ENCODE measurements at places on chromosomes 6 and 20.

GRCh38 chr20:31555203-31555775, 41.0 kb downstream of the HM13 start:
- no peak for DNase-seq

- DNase-seq: no peak
Measured at GRCh38 chr20:62652041-62652893, 10.0 kb downstream of the SLCO4A1 start.

- no peak for DNase-seq
Measured at GRCh38 chr20:13432126-13432525, 206.6 kb downstream of the TASP1 start.

DNA sequence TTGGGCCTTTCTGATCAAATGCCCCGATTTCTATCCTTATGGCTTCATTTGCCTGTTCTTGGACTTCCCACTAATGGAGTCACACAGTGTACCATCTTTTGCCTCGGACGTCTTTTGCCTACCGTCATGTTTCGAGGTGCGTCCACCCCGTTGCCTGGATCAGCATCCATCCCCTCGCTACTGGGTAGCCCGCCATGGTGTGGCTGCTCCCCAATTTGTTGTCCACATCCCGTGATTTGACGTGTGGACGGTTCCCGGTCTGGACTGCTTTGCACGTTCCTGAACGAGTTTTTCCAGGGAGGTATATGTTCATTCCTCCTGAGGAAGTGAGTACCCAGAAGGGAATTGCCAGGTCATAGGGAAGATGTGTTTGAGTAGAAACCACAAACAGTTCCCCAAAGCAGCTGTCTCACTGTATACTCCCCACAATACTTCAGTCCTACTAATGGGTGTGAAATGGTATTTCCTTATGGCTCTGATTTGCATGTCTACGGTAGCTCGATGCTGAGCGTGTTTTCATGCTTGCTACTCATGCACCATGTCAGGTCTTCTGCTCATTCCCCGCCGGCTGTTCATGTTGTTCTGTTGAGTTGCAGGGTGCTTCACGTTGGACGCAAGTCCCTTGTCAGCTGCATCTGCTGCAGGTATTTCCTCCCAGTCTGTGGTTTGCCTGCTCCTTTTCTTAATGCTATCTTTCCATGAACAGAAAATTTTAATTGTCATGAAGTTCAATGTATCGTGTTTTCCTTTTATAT, 86.8 kb upstream of the AFDN start:
- DNase-seq: no peak

GRCh38 chr20:24422091-24422760, 47.2 kb upstream of the SYNDIG1 start:
- DNase-seq: no peak

- DNase-seq: no peak
Measured at GRCh38 chr20:19779634-19780033, 21.6 kb downstream of the RIN2 start.

DNA sequence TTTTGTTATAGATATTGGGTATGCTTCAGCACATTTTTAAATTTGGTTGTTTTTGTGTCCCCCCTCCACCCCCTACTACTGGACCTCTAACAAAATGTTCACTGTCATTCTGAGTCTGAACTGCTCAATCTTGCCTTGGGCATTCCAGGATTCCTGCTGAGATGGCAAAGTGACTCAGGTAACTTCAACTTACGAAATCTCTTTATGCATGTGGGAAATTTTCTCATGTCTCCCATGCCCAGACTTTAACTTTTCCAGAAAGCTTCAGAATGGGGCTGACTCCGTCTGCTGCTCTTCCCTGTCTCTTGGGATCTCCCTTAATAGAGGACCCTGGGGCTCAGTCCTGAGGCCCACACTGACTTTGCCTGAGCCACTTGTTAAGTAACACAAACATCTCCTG, 14.0 kb downstream of the CYP39A1 start:
- DNase-seq: no peak

- DNase-seq: no peak
Measured at GRCh38 chr6:170173335-170173881, 117.5 kb downstream of the DLL1 start.

DNA sequence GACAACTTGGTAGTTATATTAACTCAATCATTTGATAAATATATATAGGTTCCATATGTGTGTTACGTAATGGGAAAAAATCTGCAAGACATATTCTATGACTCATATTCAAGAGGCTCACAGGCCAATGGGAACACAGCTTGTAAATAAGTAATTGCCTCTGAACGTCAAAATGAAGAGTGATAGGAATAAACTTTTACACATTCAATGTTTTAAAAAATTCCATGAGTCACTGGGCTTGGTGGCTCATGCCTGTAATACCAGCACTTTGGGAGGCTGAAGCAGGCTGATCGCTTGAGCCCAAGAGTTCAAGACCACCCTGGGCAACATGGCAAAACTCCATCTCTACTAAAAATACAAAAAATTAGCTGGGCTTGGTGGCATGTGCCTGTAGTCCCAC, 209.4 kb upstream of the MCHR2 start:
- no peak for DNase-seq

DNA sequence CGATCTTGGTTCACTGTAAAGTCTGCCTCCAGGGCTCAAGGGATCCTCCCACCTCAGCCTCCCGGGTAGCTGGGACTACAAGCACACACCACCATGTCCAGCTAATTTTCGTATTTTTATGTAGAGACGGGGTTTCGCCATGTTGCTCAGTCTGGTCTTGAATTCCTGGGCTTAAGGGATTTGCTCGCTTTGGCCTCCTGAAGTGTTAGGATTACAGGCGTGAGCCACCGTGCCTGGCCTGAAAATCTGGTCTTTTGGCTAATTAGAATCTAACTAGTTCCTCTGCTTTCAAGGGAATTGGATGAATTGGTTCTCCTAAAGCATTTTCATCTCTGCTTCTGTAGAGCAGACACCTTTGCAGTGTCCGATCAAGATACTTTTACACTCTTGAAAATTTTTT, 51.3 kb downstream of the NCOA3 start:
- DNase-seq: no peak

DNA sequence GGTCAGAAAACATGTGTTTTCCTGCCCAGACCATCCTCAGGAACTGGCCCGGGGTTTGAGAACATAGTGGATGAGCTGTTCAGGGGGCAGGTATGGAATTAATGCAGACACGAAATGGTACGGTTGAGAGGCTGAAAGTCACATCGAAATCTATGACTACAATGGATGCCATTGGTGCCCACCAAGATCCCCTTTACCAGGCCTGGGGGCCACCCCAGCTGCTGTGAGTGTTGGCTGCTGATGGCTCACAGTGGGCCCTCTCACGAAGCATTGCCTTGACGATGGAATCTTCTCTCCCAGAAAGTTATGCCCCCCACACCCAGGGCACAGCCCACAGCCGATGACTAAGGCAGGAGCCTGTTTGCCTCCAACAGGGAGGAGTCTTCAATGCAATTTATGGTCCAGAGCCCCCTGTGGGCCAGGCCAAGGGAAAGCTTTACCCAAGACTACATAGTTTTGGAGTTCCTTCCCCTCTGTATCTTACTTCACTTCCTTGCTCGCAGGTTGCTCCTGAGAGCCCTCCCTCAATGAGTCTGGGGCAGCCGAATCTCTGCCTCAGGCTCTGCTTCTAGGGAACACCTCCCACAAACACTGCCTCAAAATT, 92.6 kb downstream of the BFSP1 start:
- no peak for DNase-seq

- no peak for DNase-seq
Measured at GRCh38 chr20:62793757-62794006, 2.6 kb upstream of the MRGBP start.

DNA sequence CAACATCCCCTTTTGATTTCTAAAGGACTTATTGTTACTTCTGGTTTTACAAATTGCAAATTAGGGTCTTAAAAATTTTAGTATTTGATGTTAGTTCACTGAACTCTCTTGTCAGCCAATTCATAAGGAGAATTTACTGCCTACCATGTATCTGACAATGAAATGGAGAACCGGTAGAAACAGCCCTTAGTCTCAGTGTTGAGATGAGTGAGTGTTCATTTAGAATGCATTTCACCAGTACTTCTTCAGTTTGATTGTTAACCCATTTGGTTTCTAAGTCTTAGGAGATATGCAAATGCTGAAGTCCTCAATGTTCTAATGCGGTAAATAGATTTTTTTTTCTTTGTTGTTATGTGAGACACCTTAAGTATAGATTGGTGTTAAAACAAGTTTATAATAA, 616.3 kb upstream of the FLRT3 start:
- no peak for DNase-seq

DNA sequence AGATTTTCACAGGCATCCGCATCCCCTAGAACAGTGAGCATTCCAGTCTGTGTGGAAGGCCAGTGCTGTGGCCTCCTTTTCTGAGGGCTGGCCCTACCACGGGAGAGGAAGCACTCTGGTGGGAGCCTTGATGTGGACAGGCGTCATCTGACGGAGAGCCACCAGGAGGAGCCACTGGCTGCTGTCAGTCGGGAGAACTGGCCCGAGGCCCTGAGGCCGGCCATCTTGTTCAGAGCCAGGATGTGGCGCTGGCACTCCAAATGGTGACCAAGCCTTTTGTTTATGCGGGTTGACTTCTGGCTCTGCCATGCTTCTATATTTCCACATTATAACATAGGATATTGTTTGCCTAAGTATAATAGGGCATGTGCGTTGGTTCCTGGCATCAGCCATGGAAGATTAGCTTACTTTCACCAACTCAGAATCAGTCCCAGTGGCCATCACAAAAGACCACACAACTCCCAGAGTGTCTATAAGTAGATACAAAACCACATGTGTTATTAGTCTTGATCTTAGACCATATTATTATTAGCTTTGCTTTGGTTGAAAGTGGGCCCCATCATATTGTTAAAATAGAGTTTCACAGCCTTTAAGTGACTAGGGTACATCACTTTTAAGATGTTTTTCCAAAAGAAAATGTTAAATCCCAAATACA, 273.9 kb upstream of the TAB2 start:
- no peak for DNase-seq

DNA sequence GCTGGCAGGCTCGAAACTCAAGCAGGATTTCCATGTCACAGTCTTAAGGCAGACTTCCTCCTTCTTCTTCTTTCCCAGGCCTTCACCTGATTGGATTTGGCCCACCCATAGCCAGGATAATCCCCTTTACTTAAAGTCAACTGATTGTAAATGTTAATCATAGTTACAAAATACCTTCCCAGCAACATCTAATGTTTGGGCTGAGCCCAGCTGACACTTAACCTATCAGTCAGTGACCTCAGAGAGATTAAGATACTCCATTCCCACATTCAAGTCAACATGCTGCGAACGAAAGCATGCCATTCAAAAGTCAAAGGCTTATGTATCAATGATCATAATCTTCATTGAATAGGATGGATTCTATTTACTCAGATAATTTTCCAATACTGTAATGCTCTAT, 16.0 kb downstream of the MAP7 start:
- DNase-seq: no peak

DNA sequence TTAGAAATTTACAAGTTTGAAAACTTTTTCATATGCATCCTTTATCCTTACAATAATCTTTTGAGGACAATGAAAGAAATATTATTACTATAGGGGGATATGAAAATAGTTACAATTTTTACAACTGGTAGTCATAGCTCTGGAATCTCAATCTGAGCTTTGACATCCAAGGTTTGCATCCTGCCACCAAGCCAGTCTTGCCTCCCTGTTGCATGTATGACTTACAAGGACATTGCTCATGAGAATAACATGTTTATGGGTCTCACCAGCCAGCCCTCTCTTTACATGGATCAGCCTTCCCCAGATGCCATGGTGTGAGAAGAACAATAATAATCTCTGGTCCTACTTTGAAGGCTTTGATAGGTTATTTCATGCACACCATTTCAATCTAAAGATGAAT, 67.5 kb downstream of the THEMIS start:
- DNase-seq: no peak

DNA sequence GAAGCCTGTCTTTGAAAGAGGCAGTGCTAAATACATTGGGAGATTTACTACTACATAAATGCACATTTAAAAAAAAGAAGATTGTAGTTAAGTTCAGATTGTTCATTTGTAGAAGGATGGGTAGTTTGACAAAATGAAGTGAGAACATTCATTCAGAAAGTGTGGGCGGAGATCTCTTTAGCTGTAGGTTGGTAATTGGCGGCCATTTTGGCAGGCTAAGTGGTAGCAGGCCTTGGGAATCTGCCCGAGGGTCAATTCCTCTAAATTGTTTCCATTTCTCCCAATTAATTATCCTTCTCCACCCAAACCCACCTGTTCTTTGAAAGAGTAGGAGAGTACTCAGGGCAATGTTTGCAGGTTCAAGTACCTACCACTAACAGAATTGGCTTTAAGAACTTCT, 17.9 kb downstream of the SOX4 start:
- DNase-seq: no peak

DNA sequence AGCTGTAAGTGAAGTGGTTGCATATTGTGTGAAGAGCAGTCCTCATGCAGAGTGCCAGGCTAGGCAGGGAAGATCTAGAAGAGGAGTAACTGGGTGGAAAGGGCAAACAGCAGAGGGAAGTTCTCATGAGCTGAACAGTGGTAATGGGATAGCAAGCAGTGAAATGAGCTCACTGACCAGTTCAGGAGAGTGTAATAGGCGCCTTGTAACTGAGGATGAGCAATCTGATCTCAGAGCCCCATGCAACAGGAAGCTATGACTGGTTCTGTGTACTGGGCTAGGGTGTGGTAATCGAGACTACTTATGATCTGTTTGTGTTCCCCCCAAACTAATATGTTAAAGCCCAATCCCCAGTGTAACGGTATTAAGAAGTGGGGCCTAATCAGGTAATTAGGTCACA, 98.6 kb downstream of the RFX6 start:
- DNase-seq: no peak

DNA sequence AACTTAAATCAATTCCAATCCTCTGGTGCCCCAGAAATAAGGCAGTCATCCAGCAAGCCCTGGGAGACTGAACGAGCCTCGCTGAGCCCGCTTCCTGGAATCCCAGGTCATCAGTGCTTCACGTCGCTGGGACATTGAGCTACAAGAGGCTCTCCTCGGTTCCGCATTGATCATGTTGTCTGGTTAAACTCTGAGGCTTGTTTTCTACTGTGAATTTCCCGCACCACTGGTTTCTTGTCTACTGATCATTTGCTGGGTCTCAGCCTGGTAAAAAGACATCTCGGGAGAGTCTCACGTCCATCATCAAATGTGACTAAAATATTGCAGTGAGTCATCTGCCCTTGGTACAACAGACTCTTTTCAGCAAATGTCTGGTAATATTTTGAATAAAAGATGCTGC, 569.2 kb downstream of the QKI start:
- DNase-seq: no peak

DNA sequence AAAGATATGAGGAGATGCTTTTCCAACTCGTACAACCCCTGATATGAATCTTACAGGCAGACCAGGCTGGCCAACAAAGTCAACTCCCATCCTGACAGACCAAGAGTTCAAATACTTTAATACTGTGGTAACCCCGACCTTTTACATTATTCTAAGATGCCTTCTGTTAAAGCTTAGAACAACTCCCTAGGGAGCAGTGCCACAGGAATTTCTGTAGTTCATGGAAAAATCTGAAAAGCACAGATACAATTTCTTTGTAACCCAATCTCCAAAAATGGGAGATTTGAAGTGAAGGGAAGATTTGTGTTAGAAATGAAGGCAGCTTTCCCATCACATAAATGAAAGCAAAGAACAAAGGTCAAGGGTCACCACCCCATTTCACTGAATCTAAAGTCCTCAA, 151.3 kb upstream of the BEND6 start:
- no peak for DNase-seq

Measured in activated CD8-positive, alpha-beta memory T cell treated with anti-CD3 and anti-CD28 coated beads for 48 hours (primary cell).